ENCODE measurements at places on chromosomes 3 and 15. TPM values are rescaled to one million over a fixed set of nuclear protein-coding genes. Genes with fewer than 3 reads are reported as not detected.

DNA sequence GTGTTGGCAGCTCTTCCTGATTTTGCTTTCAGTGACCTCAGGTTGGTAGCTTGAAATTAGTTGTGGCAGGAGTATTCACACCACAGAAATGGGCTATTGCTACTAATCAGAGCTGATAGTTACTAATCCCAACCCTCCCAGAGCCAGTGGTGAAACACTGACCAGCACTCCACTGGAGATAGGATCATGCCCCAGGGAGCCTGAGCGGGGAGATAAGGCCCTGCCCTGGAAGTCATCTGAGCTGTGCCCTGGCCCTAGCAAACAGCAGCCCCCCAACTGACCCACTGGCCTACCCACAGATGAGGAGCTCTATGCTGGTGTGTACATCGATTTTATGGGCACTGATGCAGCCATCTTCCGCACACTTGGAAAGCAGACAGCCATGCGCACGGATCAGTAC lies 9.4 kb upstream of the GNAT1 start:
- DNase-seq = no peak

DNA sequence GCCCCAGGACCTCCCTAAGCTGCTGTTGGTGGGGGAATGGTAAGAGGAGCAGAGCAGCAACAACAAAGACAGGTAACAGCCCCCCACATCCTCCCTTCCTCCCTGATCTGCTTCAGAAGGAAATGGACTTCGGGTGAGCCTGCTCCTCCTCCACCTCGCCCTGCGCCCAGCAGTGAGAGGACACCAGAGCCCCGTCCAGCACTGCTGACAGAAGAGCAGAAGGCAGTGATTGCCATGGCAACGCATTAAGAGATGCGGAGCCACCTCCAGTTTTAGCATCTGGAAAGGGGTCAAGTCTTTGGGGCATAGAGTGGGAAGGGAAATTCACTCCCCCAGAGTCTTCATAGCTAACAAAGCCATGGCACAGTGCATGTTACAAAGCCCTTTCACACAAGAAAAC lies 77.6 kb upstream of the HRH1 start:
- no peak for DNase-seq

GRCh38 chr3:23916152-23916885 lies 471 bp downstream of the NKIRAS1 start:
- DNase-seq = no peak

- DNase-seq = no peak
Observed at GRCh38 chr3:12471241-12471640, 13.0 kb upstream of the TSEN2 start.

Gene CD200R1
- total RNA-seq = 0.18 TPM

DNA sequence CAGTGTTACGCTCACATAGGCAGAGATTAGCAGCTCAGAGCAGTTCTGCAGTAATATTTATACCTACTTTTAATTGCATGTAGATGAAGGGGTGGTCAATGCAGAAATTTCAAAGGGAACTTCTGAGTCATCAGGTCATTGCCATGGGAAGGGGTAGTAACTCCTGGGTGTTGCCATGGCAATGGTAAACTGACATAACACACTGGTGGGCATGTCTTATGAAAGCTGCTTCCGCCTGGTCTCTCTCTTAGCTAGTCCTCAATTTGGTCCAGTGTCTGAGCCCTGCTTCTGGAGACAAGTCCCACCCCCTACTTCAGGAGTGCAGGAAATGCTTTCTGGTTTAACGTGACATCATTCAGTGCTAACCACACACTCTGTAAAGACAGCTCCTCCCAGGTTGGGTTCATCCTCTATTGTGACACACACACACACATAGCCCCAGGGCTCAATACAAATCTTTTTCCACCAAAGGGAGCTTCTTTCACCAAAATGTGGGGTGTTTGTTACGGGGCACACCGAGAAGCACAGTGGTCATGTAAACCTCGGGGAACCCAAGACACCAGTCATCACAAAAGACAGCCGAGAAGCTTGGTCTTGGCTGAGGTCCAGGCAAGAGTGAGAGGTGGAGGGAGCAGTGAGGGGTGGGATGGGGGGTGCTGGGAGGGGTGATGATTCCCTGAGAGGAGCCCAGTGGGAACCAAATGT lies 74.5 kb downstream of the TLE3 start:
- no peak for DNase-seq

GRCh38 chr3:11522953-11523571 lies 120.7 kb downstream of the VGLL4 start:
- no peak for DNase-seq

Gene FMN1
- 1.3 TPM for total RNA-seq

Gene KBTBD8
- 6.3 TPM for total RNA-seq

Gene AADAC
- total RNA-seq = not detected

- DNase-seq = no peak
Observed at GRCh38 chr3:171121801-171122200, 95.3 kb upstream of the SLC2A2 start.

Gene DPPA2
- total RNA-seq = 0.64 TPM

Gene MINDY4B
- total RNA-seq = 3.0 TPM

Gene GOLGA8T
- total RNA-seq = 0.41 TPM

Gene NOX5
- total RNA-seq = not detected

DNA sequence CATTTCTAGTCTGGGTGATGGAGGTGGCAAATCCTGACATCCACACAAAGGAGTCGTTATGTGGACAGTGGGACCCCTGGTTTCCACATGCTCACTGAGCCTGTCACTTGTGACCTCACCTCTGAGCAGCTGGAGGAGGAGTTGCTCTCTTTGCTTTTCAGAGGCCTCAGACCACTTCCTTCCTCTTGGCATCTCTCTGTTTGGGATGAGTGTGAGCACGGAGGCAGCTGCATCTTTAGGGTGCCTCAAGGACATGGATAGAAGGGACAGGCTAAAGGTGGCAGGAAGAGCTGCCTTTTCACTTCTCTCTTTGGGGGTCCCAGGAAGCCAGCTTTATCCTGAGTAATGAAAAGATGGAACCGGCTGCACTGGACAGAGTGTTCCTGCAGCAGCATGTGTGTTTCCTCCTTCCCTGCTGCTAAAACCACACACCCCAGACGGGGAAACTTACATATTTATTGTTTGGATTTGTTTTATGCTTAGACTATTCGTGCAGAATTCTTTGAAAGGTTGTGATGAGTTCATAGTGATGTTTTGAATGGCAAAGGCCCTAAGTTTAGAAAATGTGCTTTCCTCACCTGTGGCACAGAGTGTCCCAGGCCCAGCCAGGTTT lies 31.8 kb downstream of the GPR171 start:
- DNase-seq = no peak

- no peak for DNase-seq
Observed at GRCh38 chr3:147655236-147655635, 246.1 kb downstream of the ZIC1 start.

Gene HTR3E
- not detected for total RNA-seq

DNA sequence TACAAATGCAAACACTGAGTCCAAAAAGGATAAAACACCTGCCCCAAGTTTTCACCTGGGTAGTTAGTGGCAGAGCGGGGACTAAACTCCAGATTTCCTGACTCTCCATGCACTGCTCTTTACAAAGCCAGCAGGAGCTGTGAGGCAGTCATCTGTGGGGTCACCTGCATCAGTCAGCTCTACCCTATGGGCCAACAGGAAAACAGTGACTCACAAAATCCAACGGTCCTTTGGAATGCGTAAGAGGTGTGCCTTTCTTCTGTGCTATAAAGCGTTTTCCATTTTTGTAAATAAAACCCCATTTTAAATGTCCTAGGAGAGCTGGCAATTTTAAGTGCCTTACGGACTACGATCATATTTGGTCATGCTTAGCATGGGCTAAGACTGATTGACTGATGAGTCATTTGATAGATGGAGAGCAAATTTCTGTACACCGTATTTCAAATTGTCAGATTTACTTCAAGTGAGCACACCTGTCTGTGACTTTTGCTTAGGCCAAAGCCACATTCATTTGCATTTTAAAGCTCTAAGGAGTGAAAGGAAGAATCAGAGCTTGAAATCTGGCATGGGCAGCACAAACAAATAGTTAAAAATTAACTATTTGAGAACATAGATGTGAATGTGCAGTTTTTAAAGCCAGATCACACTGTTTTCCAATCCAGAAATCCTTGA lies 4.4 kb upstream of the COL8A1 start:
- no peak for DNase-seq

Gene ANKDD1A
- total RNA-seq = 6.9 TPM

Gene P2RY13
- not detected for total RNA-seq

GRCh38 chr15:63948971-63949370 lies 97.3 kb downstream of the DAPK2 start:
- DNase-seq = no peak

DNA sequence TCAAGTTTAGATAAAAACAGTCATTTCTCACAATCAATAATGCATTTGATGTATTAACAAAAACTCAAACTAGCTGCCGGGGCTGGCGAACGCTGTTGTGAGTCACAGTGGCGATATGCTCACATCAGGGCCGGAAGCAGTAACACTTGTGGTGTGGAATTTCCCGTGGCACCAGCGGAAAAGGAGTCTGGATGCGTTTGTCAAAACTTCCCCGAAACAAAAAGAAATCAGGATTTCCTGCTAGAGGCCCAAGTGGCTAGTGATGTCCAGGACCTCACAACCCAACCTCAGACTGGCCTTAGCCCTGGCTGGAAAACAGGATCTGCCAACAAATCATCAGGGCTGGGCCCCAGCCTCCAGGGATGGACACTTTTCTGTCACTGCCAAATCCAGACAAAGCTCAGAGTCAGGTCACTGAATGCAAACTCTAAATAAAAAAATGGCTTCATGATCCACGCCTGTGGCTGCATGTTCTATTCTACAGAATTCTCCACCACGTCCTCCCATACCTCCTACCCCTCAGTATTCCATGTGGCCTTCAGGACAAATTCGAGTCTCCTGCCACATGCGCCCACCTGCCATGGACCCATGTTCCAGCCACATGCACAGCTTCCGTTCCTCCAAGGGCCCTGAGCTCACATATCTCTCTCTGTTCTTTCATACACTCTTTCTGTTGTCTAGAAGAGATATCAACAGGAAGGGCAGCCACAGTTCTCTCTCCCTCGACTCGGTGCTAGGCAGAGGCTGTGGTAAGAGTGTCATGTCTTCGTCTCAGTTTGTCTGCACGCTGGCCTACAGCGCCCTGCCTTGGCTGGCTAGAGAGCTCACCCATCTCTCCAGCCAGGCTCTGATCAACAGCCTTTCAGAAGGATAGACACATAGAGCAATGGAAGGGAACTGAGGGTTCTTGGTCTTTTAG lies 35.4 kb downstream of the EHD4 start:
- peak; percentile 64 for DNase-seq

DNA sequence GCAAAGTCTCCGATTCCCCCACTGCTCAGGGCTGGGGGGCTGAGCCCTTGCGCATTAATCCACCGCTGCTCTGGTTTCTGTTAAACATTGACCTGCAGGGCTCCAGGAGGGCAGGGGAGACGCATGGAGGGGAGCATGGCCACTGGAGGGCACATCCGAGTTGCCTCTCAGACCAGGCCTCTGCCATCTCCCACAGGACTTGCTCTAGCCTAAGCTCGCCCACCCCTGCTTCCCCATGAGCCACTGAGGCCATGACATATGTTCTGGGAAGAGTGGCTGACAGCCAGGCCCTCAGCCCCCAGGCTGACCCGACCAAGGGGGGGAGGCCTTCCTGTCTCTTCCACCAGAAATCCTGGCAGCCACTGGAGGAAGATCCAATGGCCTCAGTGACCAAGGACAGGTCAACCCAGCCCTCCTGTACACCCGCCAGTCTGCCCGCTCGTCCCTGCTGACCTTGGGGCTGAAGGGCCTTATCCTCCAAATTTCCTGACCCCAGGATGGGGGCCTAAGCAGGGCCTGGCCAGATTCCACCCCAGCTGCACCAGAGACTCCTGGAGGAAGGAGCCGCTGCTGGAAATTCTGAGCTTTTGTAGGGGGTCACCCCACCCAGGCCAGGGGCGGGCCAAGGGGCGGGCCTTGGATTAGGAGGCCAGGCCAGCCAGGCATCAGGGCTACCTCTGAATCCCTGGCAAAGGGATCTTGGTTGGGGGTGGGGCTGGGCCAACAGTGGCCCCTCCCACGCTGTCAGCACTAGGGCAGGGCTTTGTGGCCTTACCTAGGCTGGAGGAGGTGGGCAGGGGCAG lies at the start of gene HYAL1:
TSS of gene HYAL1 (minus strand) at position 562 of the 803 bp plus-strand sequence. CDS start 618 bp downstream, outside the sequence.
- DNase-seq = no peak

Gene CISH
- 2.6 TPM for total RNA-seq

DNA sequence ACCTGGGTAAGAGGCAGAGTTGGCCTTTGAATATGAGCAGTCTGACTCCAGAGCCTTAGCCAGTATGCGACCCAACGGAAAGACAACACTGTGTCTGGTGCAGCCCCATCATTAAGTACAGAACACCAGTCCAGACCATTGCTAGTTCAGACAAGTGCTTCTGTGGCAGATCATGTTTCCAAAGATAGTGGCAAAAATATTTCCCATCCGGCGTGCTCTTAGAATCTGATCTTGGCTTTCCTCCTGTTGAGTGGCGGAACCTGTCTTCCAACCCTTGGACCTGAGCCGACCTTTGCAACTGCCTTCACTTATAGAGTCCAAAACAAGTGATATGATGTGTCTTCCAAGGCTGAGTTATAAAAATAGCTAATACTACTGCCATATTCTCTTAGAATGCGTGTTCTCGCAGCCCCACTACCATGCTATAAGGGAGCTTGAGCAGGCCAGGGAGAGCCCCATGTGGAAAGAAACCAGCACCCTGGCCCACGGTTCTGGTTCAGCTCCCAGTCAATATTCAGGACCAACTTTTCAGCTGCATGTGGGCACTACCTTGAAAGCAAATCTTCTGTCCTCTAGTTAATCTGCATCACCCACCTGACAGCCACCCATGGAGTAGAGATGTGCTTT lies 322.4 kb upstream of the SLCO3A1 start:
- no peak for DNase-seq

- DNase-seq = peak; percentile 42
Observed at GRCh38 chr15:64894395-64895056, 17.2 kb upstream of the ANKDD1A start.

Gene CHCHD4
- total RNA-seq = 11.1 TPM

DNA sequence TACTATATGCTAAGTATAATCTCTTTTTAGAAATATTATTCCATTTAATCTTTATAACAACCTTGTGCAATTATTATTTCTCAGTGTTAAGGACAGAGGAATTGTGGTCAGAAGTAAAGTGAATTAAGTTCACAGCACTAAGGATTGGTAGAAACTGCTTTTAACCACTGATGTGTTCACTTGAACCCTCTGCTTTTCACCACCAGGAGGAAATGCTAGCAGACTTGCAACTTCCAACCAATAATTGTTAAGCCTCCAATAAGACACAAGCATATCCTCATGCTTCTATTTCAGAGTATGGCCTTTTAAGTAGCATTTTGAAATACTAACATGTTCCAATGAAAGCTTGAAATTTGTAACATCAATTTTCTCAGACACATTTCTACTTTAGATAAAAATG lies 527.4 kb downstream of the SI start:
- no peak for DNase-seq

- DNase-seq = peak; percentile 35
Observed at GRCh38 chr3:17233398-17233800, 348.6 kb downstream of the PLCL2 start.

DNA sequence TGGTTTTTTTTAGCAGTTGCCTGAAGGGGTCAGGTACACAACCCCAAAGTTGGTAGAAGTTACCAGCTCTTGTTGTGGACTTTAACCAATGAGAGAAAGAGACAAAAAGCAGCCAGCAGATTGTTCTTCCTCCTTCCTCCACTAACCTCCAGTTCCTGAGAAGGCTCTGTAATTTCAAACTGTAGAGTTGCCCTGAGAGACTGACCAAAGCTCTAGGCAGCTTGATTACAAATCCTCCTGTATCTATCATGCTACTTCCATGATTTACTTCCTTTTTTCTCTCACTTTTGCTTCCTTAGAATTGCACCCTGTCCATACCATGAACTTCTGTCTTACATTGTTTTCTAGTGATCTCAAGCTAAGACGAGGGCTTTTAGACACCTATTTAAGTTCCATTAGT lies 29.2 kb downstream of the NSUN3 start:
- DNase-seq = no peak
